AG08395 (cell line): ENCODE measurements at places on chromosomes 6 and 20.

DNA sequence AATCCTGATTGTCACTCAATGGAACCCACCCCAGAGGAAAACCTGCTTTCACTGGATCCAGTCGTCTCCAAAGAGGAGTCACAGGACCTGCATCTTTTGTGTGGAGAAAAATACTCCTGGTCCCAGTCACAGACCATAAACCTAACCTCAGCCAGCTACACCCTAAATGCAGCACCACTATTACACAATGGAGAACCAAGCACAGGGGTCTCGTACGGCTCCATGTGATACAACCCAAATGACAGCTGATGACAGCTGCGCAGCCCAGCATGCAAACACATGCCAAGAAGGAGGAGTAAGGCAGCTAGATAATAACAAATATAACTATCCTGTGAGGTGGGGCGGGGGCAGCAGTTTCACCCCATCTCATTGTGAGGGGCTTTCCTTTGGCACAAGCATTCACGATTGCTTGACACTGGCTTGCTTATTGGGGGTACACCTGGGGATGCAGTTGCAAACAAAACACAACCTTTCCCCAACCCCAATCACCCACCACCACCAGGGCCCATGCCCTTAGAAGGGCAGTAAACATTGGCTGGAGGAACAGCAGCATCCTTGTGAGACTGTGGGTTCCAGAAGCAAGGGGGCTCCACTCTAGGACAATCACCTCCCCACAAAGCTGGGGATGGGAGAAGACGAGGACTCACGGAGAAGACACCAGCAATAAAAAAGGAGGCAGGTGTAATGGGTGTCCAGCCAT lies 51.5 kb downstream of the TRERF1 start:
- DNase-seq = no peak

GRCh38 chr6:116008470-116009243 lies 52.0 kb downstream of the FRK start:
- peak; percentile 56 for DNase-seq

DNA sequence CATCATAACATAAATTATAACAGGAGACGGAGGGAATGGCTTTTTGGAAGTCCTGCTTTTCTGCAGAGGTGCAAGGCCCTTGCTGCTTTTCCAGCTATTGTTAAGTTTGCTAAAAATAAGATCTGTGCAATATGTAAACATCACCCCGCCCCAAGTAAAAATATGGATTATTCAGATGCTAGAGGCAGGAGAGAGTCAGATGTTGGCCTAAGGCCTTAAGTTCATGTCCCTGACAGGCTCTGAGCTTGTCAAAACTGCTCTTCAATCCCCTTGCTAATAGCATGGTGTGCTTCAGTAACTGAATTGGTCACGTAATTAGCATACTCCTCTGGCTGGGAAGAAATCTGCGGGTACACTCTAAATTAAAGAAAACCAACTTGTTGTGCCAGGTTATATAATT lies 147.5 kb downstream of the BMP2 start:
- DNase-seq = no peak

- DNase-seq = no peak
Observed at GRCh38 chr20:39364320-39364719, 402.2 kb downstream of the DHX35 start.

- DNase-seq = no peak
Observed at GRCh38 chr6:170257376-170257775, 33.5 kb downstream of the DLL1 start.

DNA sequence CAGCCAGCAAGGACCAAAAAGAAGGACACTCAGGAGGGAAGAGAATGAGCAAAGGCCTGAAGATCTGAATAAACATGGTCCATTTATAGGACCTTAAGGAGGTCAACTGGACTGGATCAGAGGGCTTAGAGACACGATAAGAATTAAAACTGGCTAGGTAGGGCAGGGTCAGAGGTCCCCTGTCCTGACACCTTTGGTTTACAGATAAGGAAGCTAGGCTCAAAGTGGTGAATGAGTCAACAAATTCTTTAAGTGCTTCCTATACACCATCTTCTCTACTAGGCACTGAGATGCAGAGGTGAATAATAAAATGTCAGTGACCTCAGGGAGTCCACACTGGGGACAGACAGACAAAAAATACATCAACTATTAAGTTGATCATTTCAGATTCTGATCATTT lies 70.3 kb downstream of the HIVEP2 start:
- no peak for DNase-seq

- no peak for DNase-seq
Observed at GRCh38 chr6:68546620-68547019, 88.5 kb upstream of the ADGRB3 start.

DNA sequence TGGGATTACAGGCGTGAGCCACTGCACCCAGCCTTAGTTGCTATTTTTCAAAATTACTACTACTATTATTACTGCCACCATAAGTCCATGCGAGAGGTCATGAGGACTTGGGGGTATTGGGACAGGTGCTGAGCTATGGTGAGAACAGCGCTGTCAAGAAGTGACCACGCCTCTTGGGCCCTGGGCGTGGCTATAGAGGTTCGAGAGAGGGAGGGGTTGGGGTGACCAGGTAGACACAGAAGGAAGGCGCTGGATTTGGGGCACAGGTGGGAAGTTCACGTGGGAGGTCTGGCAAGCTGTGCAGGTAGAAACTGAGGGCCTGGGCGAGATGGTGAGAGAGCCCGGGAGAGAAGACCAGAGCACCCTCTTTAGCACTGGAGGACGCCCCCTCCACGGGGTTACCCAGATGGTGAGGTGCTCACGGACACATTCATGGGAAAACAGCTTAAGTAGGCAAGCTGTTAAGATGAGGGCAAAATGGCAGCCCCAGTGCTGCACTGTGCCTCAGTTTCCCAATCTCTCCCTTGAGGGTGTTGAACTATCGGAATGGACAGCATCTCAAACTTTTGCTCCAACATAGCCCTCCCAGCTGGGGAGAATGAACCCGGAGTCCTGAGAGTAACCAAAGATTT lies 61.0 kb downstream of the RAB44 start:
- no peak for DNase-seq

GRCh38 chr6:156886409-156886808 lies 109.2 kb downstream of the ARID1B start:
- DNase-seq = no peak

- DNase-seq = no peak
Observed at GRCh38 chr20:665276-665675, 10.3 kb downstream of the SCRT2 start.

DNA sequence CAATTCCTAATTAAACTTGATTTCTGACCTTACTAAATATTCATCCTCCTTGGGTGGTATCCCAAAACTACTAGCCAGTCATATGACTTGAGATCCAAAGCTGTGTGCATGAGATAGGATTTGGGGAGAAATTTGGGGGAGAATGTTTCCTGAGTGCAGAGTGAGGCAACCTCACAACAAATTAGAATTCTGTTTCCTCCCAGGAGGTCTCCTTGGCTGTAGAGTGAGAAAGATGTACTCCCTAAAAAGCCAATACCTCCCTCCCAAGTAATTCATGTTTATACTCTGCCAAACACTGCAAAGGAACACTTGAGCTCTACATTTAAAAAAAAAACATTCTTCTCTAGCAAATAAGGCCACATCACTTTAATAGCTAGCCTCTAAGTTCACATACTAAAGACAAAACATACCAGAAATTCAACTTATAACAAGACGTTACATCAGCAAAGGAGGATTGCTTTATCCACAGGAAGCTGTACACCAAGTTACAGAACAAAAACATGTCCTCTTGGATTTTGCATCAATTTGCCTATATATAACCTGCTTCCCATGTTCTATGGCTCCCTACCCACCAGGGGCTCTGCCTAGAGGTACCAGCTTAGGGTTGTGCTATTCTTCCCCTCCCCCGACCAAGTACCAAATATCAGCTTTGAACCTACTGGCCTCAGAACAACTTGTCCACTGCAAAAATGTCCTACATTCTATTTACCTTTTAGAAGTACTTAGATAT lies 15.4 kb upstream of the TMEM30A start:
- no peak for DNase-seq

DNA sequence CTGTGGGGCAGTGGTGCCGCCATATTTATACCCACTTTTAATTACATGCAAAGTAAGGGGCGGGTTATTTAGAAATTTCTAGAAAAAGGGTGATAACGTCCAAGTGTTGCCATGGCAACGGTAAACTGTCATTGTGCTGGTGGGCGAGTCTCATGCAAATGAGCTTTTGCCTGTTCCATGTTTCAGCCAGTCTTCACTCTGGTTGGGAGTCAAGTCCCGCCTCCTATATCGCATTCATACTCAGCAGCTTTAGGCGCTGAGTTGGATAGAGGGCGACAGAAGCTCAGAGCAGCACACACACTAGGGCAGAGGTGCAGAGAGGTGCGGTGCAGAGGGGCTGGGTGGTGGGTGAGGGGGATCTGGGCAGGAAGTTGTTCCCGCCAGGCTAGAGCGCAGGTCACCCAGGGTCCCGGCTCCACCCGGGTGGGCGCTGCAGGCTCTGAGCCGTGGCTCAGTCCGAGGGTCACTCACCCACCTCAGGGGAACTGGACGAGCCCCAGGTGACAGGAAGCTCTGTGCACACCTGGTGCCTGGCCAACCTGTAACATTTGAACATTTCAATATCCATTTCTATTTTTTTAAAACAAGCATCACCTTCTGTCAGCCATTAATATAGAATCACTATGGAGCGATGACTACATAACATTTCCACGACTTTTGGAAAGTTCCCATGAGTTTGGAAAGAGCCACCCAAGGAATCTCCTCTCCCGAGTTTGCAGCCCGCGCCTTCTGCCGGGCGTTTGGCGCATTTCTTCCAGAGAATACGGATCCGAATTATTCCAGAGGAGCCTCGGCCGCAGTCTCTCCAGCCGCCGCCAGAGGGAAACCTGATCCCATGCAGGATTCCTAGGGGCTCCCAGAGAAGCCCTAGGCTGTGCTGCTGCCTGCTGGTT lies 89.1 kb upstream of the PHACTR3 start:
- peak; percentile 84 for DNase-seq

DNA sequence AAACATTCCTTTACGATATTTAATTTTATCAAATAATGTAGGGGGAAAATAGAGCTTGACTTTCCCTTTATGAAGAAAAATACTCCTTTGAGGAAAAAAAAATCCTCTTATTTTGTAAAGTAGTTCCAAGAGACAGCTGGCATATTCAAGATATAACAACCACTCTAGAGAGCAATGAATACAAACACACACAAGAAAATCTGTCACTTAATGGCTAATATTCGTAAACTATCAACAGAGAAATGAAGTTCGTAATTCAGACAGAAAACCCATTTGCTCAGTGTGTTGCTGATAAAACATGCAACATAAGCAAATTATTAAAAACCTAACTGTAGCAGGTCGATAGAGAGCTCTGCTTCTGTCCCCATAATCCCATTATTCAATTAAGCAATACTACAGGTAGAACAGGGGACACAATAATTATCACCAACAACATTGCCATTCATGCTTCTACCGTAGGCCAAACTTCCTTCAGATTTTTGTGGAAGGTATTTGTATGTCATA lies 714.4 kb upstream of the MARCKS start:
- no peak for DNase-seq

DNA sequence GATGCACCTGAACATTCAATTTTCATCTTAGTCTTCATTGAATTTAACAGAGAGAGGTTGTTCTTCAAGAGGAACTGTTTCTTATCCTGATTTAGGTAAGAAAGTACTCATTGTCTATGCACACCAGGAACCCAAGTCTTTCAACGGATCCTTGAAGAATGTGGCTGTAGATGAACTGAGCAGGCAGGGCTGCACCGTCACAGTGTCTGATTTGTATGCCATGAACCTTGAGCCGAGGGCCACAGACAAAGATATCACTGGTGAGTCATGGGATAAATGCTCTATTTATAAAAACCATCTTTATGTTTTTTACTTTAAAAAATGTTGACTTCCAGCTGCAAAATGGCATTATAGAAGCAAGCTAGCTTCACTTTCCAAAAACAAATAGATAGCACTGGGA lies 10.2 kb downstream of the NQO2 start:
- DNase-seq = no peak

- DNase-seq = peak; percentile 65
Observed at GRCh38 chr20:45629496-45630100, at the start of gene WFDC10A. Gene WFDC10A (plus strand): TSS chr20:45629739. CDS start chr20:45629814, 75 bp downstream.

DNA sequence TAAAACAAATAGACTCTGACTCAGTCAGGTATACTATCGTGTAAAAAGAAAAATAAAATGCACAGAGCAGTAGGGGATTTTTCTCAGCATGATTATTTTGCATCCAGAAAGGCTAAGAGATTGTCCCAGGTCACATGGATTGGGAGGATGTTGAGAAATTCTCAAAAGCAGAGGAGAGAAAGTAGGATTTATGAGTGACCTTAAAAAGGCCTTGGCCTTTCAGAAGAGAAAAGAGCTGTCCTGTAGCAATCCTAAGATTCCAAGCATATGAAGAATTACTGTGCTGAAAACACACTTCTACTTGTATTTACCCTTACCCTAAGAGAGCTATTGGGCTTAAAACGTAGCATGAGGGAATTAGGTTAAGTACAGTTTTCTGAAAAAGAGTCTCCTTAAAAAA lies 149.7 kb upstream of the ENPP5 start:
- DNase-seq = no peak

- DNase-seq = no peak
Observed at GRCh38 chr20:59242714-59243626, 57.4 kb upstream of the EDN3 start.

DNA sequence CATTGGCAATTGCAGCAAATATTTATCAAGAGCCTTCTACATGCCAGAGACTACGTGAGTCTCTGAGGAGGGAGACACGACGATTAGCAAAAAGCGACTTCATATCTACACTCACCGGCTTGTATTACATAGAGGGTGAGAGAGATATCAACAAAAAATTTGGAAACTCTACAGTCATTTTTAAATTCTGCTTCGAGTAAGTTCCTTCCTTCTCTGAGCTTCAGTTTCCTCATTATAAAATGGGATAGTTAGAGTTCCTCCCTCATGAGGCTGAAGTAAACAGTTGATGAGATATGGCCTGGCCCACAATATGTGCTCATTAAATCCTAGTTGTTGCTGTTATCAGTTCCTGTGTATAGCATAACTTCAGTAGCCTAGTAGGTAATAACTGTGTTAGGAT lies 64.1 kb upstream of the SIRPA start:
- no peak for DNase-seq

GRCh38 chr6:27139756-27140579 lies 107.5 kb upstream of the PRSS16 start:
- DNase-seq = no peak

- DNase-seq = no peak
Observed at GRCh38 chr20:40370800-40371199, 318.2 kb downstream of the MAFB start.

GRCh38 chr6:109202409-109203264 lies 107.3 kb downstream of the CEP57L1 start:
- peak; percentile 11 for DNase-seq

GRCh38 chr6:169723991-169724493 lies 258 bp downstream of the PHF10 start:
- DNase-seq = peak; percentile 54

GRCh38 chr6:15436451-15436850 lies 190.6 kb downstream of the JARID2 start:
- DNase-seq = no peak

GRCh38 chr6:107816818-107817217 lies 7.3 kb downstream of the SCML4 start:
- no peak for DNase-seq

GRCh38 chr20:9574181-9574580 lies 59.8 kb downstream of the LAMP5 start:
- no peak for DNase-seq
